ENCODE measurements at places on chromosomes 16 and 17.

DNA sequence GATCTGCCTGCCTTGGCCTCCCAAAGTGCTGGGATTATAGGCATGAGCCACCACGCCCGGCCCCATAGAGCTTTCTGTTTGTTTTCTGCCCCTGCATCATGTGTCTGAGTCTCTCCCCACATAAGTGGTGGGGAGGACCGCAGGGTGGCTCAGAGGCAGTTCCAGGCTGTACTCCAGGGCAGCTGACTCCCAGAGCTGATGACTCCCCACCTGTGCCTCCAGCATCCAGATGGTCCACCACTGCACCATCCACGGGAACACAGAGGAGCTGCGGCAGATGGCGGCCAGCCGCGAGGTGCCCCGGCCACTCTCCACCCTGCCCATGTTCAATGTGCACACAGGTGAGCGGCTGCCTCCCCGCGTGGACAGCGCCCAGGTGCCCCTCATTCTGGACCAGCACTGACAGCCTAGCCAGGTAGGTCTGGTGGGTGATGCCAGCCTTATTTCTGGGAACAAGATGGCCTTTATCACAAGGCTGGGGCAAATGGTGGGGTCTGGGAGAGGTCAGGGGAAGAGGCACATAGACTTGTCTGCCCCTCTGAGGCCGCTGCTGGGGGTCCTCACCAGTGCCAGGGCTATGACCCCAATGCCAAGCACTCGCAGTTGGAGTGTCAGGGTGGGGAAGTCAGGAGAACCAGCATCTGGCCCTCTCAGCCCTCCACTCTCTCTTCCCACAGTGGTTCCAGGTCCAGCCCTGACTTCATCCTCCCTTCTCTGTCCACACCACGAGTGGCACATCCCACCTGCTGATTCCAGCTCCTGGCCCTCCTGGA, 9.4 kb downstream of the SGCA start:
- no peak for DNase-seq

DNA sequence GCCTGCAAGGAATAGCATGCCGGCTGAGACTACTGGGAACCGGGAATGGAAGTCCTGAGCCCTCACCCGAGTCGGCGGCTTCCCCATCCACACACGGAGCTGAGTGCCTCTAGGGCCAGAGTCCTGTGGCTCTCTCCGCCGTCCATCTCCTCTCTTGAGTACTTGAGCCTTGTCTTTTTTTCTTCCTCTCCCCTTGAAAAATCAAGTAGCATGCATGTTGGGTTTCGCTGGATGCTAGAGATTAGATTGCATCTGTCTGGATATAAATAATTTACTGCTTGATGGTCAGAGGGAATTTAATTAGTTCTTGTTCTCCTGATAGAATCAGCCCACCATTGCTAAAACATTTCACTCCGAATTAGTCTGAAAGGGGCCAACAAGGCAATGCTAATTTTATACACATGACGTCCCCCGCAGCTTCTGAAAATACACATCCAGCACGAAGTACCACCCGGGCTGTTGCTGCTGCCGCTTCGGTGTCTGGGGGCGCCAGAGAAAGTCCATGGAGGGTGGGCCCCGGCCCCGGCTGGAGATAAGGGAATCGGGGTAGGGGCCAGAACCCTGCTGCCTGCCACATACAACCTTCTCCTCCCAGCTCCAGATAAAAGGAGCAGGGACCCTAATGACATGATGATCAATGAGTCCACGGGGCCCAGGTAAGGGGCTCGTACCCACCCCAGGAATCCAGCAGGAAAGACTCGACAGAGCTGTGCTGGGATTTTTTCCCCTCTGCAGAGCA, 48.5 kb downstream of the RBFOX3 start:
- DNase-seq = no peak

DNA sequence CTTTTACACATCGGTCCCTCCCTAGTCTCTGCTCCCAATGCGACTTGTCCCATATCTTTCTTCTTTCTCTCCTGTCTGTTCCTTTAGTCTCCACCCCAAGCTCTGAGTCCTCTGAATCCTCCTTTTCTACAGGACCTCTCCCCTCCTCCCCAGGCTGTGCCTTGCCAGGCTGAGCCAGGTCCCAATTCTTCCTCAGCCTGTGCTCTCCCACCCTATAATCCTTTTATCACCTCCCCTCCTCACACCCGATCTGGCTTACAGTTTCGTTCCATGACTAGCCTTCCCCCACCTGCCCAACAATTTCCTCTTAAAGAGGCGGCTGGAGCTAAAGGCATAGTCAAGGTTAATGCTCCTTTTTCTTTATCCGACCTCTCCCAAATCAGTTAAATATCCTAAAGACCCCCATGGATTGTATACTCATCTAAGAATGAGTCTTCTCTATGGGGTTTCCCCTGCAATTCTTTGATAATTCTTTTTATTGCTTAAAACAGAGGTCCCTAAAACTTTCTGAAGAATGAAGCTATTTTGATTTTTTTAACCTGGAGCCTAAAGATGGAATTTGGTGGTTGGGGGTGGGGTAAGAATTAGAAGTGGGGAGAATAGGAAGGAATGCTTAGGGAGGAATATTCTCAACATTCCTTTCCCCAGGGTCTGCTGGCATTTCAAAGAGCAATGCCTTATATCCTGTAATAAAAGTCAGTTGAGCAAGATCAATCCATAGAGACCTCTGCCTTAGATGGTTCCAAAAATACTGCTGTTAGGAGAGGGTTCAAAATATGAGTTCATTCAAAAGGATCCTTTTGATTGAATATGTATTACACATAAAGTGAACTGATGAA, 102.8 kb downstream of the MYO1D start:
- DNase-seq = no peak

DNA sequence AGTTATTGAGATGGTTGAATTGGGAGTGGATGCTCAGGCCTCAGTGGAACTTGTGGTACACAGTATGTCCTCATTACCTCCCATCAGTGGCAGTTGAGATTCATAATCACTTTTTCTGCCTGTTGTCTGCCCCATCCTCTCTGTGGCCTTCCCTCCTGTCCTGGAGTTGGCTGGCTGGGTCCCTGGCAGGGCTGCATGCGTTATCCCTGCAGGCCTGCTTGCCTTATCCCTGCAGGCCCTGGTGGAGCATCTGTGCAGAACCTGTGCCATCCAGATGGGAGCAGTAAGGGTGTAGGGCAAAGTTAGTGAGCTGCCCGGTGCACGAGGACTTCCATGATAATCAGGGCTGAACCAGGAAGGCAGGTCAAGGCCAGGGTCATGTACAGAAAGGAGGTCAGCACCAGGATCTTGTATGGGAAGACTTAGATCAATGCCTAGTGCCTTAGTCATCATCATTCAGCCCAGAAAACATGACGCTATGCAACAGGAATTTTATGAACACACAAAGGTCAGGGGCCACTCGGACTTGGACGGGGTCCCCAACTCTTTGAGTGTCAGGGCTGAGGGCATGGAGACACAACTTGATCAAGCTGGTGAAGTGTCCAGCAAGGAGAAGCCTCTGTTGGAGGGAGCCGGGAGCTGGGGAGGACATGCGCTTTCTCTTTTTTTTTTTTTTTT, 47.2 kb downstream of the ABCC1 start:
- peak; percentile 82 for DNase-seq

GRCh38 chr17:14044702-14045101, 24.6 kb upstream of the COX10 start:
- DNase-seq = no peak

DNA sequence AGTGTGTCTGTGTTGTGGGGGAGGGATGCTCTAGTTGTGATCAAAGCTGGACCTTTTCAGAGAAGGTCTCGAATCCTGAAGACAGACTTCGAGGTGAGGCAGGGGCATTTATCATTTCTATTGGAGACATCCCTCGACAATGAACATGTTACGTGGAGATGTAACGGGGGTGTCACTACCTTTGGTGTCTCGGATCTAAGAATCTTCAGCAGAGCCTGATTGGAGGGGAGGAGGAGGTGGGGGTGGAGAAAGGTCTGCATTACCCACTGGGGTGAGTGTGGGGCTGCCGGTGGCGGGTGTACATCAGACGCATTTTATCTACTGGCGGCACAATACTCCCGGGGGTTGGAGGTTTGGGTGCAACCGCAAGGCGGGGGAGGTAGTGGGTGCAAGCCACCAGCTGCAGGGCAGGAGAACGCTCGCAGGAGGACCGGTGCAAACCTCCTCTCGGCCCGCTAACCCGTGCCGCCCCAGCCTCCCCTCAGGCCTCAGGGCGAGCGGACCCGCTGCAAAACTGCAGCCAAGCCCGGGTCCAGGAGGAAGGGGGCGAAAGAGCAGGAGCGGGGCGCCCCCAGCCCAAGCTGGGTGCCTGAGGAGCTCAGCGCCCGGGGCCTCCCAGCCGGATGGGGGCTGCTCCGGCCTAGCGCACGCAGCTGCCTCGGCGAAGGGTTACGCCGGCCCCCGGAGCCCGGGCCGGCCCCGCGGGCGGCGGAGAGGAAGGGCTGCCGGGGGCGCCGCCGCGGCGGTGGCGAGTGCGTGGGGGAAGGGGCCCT, 735 bp downstream of the ZNF652 start:
- no peak for DNase-seq

DNA sequence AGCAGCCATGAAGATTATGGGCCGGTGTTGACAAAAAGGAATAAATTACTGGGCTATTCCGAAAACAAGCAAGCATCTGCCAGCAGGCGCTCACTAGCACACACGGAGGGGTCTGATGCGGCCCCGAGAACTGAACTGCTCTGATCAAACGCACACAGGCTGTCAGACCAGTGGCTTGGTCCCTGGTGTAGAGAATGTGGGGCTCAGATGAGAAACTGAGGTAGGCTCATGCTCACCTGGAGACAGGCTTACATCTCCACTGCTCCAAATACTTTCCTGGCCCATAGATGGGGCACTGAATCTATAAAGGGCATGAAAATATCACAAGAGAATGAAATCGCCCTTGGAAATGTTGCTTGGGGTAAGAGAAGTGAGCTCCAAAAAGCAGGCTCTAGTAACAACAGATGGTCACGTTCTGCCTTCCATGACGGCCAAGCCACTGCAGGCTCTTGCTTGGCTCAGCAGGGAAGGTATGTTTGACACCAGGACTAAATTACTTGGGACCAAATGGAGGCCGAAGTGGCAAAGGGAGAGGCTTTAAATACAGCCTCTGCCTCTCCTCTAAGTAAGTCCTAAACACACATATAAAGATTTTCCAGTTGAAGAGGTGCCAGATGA, 5.4 kb downstream of the ABR start:
- DNase-seq = no peak

- peak; percentile 59 for DNase-seq
Observed at GRCh38 chr16:15509593-15510535, 75.5 kb downstream of the BMERB1 start.

Measured in AG08395 (cell line).